Stimulated activated CD8-positive, alpha-beta memory T cell treated with anti-CD3 and anti-CD28 coated beads, Interleukin-2, amount 100 ng/mL, for 48 hours (primary cell): ENCODE measurements at places on chromosomes 7 and 10.

- no peak for DNase-seq
These were observed 81.1 kb downstream of the RGS10 start for GRCh38 chr10:119461380-119461779.

- DNase-seq, result no peak
These were observed 80.3 kb downstream of the SPDYE5 start for GRCh38 chr7:75572396-75572795.

DNA sequence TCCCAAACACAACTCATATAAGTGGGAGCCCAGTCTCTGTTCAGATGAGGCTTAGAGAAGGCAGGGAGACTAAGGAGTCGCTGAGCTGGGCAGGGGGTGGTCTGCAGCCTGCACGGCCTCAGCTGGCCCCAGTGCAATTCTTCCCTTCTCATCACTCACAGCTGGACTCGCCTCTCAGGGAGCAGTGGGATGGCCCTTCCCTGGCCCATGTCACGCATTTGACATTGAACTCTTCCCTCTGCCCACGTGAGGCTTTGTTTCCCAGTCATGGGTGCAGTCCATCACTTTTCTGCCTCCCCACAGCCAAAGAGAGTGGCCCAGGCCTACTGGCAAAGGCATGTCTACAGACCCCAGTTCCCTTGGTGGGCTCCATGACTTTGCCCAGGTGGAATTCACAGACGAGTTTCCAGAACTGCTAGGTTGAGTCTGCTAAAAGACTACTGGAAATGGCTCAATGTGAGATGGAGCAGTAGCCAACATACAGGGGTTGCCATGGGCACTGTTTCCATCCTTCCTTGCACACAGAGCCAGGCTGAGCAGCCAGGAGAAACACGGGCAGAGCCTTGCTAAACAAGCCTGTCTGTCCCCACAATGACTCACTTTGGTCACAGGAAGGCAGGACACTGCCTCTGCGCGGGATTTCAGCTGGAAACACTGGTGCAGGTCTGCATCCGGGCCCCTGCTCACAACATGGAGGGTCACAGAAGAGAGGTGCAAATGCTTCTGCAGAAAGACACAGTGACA, 90.1 kb downstream of the OAT start:
- DNase-seq, result no peak

- no peak for DNase-seq
These were observed 24.8 kb downstream of the TBATA start for GRCh38 chr10:70760271-70760787.

- DNase-seq, result no peak
These were observed 56.0 kb downstream of the NKX6-2 start for GRCh38 chr10:132729810-132730572.

- DNase-seq, result no peak
These were observed 312.4 kb upstream of the AUTS2 start for GRCh38 chr7:69285854-69286253.

- no peak for DNase-seq
These were observed 488.2 kb downstream of the SUGCT start for GRCh38 chr7:40622941-40623501.

GRCh38 chr7:139825666-139826290, 3.3 kb upstream of the TBXAS1 start:
- DNase-seq, result no peak

DNA sequence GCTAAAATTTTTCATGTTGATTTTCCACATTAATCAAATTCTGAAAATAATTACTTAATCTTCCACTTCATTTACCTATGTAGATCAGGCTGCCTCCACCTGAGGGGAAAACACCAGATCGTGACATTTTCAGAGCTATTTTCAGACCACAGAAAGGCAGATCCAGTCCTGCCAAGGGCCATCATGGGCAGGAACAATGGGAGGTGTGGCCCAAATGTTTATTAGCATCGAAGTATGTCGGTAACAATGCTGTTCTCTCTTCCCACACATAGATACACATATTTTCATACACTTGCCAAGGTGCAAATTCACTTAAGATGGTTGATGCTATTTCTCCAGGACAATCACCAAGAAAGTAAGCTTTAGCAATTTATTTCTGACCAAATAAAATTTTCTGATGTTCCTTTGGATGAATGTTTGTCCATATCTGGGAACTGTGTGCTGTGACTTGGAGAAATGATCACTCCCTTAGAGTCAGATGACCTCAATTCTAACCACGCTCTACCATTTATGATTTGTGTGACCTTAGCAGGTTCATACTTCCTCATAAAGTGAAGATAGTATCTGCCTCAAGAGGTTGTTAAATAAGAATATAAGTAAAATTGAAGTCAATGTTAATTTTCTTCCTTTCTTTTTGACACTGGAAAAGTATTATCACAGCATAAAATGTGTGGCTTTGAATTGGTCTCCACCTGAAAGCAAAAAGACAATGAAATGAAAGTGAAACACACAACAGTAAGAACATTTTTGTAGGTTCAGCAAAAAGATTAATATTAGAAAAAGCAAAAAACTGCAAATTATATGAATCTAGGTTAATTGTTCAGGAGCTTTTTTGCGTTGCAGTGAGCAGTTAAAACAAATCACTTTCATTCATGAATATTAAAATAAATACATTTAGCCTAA, 310.4 kb upstream of the PHF14 start:
- DNase-seq, result no peak

- DNase-seq, result peak; percentile 54
These were observed 1.8 kb downstream of the SMURF1 start for GRCh38 chr7:99141841-99142726.

DNA sequence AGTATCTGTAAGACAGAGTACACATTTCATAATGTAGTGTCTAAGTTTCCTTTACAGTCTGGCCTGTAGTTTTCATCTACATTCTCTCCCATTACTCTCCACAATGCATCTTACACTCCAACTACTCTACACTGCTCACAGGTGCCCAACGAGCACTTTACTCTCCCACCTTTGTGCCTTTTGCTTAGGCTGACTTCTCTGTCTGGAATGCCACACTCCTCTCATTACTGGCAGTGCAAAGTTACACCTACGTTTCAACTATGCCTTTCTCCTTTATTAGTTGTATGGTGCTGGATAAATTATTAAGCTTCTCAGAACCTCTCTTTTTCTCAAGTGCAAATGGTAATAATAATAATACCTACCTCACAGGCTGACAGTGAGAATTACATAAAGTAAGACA, 70.5 kb downstream of the RNLS start:
- no peak for DNase-seq

GRCh38 chr7:147510923-147511322, 1079.6 kb upstream of the C7orf33 start:
- DNase-seq, result no peak

- DNase-seq, result no peak
These were observed 322.6 kb downstream of the DGKB start for GRCh38 chr7:14579971-14580370.

- no peak for DNase-seq
These were observed 21.6 kb downstream of the SEMA3D start for GRCh38 chr7:85165263-85165662.

GRCh38 chr10:1434912-1435692, 302.2 kb downstream of the ADARB2 start:
- no peak for DNase-seq

DNA sequence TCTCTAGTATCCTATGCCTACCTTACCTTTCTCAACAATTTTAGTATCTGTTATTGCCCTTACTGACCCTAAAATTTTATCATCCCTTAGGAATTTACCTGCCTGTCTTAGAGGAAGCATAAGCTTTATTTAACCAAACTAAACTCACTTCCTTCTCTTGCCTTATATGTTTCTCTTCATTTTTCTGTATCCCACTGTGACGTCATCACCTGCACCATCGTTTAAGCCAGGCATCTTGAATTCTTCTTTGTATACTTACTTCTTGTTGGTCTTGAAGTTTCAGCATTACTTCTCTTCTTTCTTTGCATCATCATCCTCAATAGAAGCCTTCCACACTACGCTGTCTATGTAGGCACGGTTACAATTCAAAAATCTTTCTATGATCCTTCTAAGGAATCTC, 231.0 kb upstream of the SMIM30 start:
- no peak for DNase-seq

DNA sequence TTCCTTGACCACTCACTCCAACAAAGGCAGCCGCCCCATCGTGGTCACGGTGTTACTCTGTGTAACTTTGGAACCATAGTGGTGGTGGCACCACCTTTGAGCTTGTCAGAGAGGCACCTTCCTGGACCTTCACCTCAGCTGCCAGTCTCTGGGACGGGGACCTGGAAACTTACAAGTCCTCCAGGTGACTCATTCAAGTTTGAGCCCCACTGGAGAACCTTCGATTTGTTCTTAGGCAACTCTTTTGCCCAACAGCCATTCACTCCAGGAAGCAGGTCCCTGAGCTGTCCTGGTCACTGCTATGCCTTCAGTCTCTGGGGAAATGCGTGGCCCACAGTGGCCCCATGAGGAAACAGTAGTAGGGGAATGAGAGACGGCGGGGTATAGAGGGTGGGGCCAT, 17.2 kb downstream of the STX1A start:
- DNase-seq, result no peak

DNA sequence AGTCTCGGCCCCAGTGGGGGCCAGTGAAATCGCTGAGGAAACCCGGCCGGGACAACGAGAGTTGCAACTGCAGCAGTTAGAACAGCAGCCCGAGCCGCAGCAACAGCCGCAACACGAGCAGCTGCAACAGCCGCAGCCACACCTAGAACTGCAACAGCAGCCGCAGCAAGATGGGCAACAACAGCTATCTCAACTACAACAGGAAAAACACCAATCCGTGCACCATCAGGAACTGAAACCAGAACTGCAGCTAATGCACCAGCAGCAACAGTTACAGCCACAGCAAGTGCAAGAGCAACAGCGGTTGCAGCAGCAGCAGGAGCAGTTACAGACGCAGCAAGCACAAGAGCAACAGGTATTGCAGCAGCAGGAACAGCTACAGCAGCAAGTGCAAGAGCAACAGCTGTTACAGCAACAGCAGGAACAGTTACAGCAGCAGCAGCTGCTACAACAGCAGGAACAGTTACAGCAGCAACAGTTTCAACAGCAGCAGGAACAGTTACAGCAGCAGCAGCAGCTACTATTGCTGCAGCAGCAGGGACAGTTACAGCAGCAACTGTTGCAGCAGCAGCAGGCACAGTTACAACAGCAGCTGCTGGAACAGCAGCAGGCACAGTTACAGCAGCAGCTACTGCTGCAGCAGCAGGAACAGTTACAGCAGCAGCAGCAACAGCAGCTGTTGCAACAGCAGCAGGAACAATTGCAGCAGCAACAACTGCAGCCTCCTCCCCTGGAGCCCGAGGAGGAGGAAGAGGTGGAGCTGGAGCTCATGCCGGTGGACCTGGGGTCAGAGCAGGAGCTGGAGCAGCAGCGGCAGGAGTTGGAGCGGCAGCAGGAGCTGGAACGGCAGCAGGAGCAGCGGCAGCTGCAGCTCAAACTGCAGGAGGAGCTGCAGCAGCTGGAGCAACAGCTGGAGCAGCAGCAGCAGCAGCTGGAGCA, 6.1 kb downstream of the ZNF853 start:
- DNase-seq, result no peak

DNA sequence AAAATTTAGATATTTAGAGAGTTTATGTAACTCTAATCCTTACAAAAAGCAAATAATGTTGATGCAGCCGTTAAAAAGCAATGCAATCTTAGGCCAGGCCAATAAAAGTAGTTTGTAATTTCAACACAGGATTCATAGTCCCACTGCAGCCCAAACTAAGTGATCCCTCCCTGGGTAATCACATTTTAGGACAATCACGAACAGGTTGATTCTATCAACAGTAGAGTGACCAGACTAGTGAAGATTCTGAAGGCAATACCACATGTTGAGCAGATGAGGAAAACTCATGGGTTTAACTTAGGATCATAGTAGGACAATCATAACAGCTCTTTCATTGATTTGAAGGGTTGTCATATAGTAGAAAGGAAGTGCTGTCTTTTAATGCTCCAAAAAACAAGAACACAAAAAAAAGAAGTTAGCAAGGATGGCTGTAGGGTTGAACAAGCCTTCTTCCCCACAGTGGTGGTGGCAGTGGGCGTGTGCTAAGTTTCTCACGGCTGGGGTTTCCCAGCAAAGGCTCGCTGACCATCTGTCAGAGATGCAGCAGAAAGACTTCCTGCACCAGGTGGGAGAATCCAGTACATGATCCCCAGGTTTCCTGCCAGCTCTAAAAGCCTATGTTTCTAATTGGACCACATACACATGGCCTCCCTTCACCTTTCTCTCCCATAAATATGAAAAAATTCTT, 212.2 kb downstream of the CHRM2 start:
- no peak for DNase-seq

- no peak for DNase-seq
These were observed 7.9 kb downstream of the MALSU1 start for GRCh38 chr7:23306936-23307521.

GRCh38 chr7:80679921-80680907, 41.8 kb downstream of the CD36 start:
- no peak for DNase-seq

DNA sequence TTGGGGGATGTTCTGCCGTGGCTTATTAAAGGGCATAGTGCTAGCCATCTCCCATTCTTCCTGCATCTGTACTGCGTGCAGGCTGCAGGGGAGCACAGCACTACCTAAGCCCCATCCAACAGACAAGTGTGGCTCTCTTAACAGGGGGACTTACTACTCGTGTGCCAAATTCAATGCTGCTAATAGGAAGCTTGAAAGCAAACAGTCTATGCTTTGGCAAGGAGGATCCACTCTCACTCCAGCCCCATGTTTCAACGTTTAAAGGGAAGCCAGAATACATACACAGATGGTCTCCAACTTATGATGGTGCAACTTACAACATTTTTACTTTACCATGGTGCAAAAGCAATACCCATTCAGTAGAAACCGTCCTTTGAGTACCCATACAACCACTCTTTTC, 228.0 kb upstream of the C7orf33 start:
- DNase-seq, result no peak

DNA sequence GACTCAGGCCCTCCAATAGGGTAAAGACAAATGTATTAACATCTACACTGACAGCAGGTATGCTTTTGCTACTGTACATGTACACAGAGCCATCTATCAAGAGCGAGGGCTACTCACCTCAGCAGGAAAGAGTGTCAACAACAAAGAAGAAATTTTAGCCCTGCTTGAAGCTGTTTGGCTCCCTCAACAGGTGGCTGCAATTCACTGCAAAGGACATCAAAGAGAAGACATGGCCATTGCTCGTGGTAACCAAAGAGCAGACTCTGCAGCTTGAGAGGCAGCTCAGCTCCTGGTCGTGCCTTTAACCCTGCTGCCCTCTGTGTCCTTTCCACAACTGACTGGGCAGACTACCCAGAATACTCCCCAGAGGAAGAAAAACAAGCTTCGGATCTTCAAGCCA, 5.1 kb downstream of the AKR1B15 start:
- no peak for DNase-seq

- DNase-seq, result no peak
These were observed 21.3 kb upstream of the CLDN4 start for GRCh38 chr7:73809467-73809951.

DNA sequence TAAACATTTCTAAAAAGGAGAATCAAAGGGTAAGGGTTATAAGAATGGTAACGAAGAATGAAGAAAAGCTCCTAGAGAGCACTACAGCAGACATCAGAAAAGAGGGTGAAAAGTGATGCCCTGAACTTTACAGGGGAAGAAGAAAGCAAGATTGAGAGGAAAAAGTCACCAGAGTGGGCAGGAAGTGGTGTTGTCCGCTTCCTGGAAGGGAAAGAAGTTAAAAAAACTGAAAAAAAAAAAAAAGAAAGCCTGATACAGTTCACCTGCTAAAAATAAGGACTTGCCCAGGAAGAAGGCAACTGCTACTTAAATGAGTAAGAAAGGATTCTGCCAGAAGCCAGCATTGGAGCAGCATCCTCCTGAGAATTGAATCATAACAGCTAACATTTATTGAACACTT, 330.1 kb upstream of the PHF14 start:
- DNase-seq, result no peak
